ENCODE measurements at places on chromosomes 4 and X.

- no peak for DNase-seq
These were observed 32.4 kb upstream of the RBPJ start for GRCh38 chr4:26288355-26288909.

DNA sequence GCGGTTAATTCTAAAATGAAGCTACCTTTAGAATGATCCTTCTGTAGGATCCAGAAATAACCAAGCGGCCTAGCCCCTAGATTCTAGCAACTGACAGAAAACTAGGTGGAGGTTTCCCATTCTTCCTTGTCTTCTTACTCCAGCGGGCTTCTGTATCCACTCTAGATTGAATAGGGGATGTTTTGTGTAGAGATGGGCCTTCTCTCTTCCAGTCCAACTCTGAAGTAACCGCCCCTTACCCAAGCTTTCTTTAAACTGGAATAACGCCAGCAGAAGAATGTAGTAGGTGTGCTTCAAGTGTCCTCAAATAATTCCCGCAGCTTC lies 386 bp upstream of the TMEM184C start:
- DNase-seq, result no peak

DNA sequence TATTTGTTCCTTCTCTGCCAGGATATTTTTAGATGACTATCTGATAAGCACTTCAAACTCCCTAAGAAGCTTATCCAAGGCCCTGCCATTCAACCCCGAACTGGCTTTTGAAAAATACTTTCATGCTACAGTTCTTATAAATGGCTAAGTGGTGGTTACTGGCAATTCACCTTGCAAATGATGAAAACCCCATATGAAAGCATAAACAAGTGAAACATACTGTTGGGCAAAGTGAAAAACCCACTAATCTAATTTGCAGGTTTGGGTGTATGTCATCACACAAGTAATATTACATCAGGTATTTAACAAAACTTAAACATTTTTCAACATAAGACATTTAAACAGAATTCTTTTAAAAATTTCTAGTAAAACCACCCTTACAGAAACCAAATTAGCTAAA lies 31.1 kb downstream of the TAPT1 start:
- DNase-seq, result no peak

DNA sequence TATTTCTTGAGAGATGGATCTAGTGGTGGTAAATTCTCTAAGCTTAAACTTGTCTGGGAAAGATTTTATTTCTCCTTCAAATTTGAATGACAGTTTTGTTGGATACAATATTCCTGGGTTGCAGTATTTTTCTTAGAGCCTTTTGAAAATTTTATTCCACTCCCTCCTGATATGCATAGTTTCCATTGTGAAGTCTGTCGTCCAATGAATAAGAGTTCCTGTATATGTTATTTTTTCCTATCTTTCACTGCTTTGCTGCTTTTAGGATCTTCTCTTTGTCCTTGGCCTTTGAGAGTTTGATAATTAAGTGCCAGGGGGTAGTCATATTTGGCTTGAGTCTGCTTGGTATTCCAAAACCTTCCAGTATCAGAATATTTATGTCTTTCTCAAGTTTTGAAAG lies 1156.4 kb upstream of the AGA start:
- DNase-seq, result no peak

GRCh38 chr4:68360231-68360968 lies 10.5 kb upstream of the YTHDC1 start:
- DNase-seq, result no peak

DNA sequence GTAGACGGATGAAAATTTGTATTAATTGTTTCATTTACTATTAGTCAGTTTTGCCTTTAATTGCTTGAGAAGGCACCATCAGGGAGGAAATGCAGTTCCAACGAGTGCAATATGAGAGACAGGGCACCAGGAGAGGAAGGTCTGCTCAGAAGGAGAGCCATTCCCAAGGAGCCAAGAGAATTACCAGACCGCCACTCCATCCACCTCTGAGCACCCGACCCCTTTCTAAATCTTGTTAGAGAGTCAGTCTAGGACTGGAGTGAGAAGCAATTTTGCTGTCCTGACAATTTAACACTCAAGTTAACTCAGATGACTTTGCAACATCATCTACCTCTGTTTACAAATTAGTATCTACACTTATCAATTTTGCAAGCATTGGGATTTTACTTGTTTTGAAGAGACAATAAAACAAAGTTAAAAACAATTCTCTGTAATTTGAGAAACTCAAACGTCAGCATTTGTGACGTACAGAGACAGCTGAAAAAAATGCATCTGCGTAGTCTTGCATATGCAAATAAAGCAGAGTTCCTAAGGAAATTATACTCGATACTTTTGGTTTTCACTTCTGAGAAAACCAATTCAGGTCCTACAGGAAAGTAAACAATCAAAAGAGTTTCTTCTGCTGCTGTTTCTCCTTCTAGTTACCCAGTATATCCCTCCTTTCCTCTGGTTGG lies 1704.7 kb upstream of the TENM3 start:
- DNase-seq, result no peak

DNA sequence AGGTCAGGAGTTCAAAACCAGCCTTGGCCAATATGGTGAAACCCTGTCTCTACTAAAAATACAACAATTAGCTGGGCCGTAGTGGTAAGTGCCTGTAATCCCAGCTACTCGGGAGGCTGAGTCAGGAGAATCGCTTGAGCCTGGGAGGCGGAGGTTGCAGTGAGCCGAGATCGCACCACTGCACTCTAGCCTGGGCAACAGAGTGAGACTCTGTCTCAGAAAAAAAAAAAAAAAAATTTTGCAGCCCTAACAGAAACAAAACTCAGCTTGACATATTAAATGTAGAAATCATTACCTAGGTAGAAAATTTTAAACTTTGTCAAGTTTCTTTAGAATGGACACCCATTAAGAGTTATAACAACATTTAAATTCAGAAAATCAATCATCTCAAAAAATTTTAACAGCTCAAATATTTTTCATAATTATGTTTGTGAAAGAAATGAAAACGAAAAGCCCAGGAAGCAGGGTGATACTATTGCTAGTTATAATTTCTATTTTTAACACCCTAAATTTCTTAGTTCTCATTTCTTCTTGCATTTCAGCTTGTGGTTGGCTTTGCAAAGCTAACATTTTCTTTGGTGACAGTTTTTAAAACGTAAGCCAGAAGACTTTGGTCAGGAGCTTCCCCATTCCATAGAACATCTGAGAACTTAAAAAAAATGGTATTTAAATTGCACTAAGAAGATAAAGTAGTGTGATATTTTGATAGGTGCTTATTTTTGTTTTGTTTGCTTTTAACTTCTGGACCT lies 33.3 kb upstream of the RBBP7 start:
- DNase-seq, result no peak

DNA sequence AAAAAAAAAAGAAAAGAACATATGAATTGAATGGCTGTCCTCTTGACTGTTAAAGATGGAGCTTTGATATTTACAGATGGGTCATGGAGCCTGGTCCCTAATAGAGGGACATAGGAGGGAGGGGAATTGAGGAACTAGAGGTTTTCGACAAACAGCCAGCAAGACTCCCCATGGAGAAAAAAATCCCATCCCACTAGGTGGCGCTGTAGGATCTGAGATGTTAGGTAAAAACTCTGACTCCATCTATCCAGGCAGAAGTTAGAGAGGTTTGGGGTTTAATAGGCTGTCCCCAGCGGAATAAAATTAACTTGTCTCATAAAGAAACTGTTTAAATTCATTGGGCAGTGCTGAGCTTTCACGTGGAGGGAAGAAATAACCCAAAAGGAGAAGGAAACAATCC lies 45.9 kb downstream of the HMGB2 start:
- peak; percentile 84 for DNase-seq

- peak; percentile 78 for DNase-seq
These were observed 30.5 kb upstream of the TCEAL4 start for GRCh38 chrX:103554687-103555424.

DNA sequence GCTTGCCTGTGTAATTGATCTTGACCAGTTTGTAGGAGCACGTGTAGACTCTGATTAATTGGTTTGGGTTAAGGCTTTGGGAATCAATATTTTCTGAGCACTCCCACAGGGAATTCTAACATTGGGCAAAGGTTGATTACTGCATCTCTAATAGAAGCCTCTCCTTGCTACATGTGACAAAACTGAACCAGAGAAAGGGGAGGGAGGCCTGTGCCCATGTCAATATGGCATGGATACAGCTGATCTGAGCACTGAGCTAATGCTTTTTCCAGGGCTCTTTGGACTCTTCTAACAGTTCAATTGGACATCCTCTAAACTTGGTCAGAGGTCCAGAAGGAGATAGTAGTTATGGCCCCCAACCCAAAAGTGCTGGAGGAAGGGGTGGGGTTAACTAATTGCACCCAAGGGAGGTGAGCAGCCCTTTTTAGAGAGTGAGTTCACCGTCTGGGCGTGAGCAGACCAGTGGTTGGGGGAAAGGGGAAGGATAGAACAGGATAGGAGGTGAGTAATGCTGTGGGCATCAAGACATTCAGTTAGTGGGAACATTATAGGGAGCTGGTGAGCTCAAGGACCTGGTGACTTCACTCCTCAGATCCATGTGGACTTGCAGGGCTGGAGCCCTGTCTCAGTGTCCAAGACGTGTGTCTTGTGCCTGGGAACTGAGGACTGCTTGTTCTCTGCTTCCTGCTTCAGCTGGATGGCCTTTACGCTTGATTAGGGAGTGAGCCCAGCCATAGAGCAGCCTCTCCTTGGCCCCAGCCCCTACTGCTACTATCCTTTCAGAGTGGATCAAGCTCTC lies 22.8 kb downstream of the MSN start:
- DNase-seq, result no peak

GRCh38 chr4:82594456-82594855 lies 32.7 kb upstream of the TMEM150C start:
- DNase-seq, result no peak

DNA sequence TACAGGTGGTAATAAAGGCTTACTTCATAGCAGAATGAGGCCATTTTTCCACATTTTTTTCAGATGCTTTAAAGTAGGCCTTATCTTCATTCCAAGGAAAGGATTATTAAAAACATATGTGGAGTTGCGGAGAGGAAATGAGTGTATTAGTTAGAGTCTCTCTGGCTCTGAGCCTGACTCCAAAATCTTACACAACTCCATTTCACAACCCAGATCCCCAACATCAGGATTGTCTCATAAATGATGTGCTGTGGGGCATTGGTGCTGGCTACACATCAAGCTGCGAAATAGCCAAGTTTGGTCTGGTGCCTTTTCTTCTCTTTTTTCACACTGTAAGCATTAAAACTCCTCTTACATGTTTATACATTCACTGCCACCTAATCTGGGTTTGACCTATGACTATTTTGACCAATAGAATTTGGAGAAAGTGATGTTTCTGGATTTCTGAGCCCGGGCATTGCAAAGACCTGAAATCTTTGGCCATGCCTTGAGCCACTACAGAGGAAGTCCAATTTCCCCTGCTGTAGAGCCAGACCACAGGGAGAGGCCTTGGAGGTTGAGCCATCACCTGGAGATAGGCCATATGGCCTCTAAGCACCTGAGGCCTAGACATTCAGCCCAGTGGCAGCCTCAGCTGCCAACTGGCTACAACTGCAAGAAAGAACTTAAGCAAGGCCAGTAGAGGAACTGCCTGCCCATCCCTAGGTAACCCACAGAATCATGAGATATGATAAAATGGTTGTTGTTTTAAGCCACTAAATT lies 16.7 kb upstream of the SOD3 start:
- DNase-seq, result no peak

DNA sequence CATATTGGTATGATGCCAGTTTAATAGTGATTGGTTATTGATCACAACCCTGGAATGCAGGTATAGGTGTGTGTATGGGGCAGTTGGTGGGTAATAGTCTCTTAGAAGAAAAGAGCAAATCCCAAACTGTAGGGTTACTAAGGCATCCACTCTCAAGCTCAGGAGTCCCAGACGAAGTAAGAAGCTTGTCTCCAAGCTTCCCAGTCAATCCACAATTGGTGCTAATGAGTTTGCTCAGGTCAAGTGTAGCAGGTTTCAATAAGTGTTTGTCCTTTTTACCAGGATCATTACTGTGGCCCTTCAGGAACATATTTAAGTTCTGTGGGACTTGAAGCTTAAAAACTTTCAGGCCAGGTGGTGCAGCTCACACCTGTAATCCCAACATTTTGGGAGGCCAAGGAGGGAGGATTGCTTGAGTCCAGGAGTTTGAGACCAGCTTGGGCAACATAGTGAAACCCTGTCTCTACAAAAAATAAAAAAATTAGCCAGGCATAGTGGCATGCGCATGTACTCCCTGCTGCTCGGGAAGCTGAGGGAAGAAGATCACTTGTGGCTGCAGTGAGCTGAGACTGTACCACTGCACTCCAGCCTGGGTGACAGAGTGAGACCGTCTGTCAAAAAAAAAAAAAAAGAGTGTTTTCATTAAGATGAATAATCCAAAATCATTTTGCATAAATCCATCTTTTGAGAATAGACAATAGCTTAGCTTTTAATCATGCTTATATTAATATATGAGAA lies 166.8 kb downstream of the UNC5C start:
- DNase-seq, result no peak

- no peak for DNase-seq
These were observed 11.6 kb downstream of the SYTL4 start for GRCh38 chrX:100720301-100720700.

DNA sequence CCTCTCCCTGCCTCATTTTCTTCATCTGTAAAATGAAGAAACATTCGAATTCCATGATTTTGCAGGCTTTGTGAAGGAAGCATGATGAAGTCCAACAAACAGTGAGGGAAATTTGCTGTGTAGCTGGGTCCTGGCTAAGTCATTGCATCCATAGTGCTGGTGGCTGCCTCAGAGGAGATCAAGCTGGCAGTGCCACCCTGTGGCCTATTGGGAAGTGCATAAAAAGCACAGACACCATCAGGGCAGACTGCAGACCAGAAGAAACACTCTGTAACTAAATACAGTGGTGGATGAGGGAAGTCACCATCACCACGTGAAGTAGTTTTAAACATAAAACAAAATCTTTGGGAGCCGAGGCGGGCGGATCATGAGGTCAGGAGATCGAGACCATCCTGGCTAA lies 40.7 kb upstream of the DDX3X start:
- peak; percentile 44 for DNase-seq

DNA sequence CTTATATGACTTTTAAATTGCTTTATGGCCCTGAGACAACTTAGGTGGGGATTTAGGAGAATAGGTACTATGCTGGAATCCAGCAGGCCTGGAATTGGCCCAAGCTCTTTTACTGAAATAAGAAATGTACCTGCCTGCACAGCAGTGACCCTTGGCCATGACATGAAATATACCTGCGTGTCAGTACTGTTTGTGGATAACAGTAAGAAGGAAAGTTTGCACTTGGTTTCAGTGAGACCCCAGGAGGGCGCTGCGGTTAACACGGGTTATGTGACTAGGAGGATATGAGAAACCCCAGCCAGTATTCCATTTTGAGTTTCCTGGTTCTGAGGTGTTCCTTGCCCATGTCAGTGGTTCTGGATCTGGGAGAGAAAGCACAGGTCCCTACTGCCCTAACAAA lies 5.3 kb downstream of the MTM1 start:
- DNase-seq, result no peak

- no peak for DNase-seq
These were observed 15.6 kb upstream of the ADGRA3 start for GRCh38 chr4:22531311-22532019.
